ENCODE measurements at places on chromosomes 7 and 10. TPM values are rescaled to one million over a fixed set of nuclear protein-coding genes. Genes with fewer than 3 reads are reported as not detected.

DNA sequence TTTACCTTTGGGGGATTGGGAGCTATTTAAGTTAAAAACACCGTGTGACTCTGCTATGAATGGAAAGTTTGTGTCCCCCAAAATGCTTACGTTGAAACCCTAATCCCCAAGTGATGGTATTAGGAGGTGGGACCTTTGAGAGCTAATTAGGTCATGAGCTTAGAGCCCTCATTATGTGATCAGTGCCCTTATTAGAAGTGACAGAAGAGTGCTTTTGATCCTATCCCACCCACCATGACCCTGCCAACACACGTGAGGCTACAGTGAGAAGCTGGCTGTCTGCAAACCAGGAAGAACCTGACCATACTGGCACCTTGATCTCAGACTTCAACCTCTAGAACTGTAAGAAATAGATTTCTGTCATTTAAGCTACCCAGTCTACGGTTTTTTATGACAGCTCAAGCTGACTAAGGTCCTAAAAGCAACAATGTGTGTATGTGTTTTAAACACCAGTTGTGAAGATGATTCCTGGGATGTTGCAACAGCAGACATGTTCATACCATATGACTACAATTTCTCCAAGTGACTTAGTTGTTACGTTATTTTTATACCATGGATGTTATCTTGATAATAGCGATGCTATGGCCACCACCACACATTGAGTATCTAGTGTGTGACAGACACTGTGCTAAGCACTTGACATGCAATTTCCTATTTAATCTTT lies 124.4 kb downstream of the PIP4K2A start:
- no peak for DNase-seq
- no peaks in the 10 kb centered on the region for H3K36me3 ChIP-seq
- no peaks in the 10 kb centered on the region for H3K27me3 ChIP-seq
- H3K27ac ChIP-seq = no peak overlapping the region
- no peaks in the 10 kb centered on the region for H3K4me1 ChIP-seq
- no peak overlapping the region for H3K4me3 ChIP-seq

The NPTX2 gene
- 1.5 TPM for total RNA-seq

- peaks cover 9% of the 10 kb centered on the region for H3K36me3 ChIP-seq
- H3K4me1 ChIP-seq = no peaks in the 10 kb centered on the region
- no peaks in the 10 kb centered on the region for H3K27me3 ChIP-seq
- no peak overlapping the region for H3K27ac ChIP-seq
Observed at GRCh38 chr7:5333121-5334045, 50.6 kb downstream of the SLC29A4 start.

DNA sequence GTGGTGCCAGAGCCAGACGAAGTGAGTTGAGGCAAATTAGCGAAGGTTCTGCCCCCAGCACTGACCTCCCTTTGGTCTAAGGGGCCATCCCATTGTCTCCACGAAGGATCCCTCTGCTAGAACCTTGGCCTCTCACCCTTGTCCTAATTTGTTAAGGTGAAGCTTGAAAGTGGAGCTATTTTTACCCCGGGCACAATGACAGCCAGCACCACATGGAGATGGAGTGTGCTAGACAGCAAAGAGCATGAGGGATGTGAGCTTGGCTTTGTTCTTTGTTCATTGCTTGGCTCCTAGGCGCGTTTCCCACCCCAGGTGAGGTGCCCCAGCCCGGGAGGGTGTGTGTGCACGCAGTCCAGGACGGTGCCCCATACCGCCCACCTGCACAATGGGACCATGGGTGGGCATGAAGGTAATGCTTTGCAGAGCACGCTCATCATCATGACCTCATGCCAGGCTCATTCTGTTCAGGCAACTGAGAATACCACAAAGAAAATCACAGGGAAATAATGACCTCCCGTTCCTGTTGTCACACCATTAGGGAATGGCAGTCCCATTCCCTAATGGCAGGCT lies 361.0 kb upstream of the FZD8 start:
- H3K36me3 ChIP-seq = no peaks in the 10 kb centered on the region
- no peak overlapping the region for H3K4me3 ChIP-seq
- no peak overlapping the region for H3K27ac ChIP-seq
- DNase-seq = no peak

The AMZ1 gene
- total RNA-seq = 0.33 TPM

DNA sequence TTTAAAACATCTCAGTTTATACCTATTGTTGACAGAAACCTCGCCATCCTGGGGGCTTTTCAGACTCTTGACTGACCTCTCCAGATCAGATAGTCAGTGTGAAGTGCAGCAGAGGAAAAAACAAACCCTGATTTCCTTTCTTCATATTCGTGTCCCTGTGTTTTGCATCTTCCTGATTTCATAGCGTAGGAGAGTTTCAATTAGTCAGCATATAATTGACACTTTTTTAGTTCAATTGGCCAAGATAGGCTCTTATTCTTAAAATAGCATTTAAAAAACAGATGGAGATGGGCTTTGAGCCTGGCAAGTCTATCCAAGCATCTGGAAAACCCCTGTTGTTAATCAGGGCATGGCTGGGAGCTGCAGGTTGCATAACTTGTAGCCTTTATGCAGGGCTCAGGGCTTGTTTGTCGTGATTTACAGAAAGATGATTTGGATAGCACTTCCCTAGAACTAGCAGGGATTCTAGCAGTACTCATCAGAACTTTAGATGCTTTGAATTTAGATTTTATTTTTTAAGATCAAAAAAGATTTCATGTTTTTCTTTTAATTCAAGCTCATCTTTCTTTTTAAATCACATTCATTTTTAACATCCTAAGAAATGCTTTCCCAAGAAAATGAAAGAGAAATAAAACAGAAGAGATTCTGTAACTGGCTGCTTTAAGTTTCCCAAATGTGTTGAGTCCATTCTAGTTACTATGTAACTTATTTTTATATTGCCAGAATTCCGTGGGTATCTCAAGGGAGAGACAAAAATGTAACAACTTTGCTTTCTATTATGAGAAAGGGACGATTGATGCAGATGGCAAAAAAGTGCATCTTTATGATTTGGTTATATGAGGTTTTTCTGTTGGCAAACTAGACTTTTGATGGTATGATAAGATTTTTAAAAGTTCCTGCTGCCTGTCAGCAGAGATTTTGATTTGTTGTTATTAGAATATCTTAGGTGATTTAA lies 270.8 kb upstream of the FZD8 start:
- no peak overlapping the region for H3K27ac ChIP-seq
- no peaks in the 10 kb centered on the region for H3K27me3 ChIP-seq
- no peak overlapping the region for H3K4me3 ChIP-seq

DNA sequence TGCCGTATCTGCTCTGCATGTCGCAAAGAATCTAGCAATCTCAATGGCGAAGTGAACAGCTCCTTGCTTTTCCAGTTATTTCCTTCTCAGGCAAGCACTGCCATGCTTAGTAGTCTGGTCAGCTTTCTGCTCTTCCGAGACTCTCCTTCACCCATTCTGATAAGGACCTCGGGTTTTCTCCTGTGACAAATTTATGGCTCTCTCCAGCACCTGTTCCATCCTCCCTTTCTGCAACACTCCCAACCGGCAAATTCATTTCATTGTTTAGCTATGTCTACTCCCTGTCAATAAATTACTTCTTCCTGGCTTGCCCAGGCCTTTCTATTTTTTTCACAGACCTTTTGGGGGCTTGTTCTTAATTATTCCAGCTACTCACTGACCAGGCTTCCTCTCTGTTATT lies 252.6 kb downstream of the SORCS3 start:
- no peak for DNase-seq
- H3K4me3 ChIP-seq = no peak overlapping the region
- no peaks in the 10 kb centered on the region for H3K27me3 ChIP-seq
- no peaks in the 10 kb centered on the region for H3K36me3 ChIP-seq

The CAV1 gene
- 154 TPM for total RNA-seq

The PRSS2 gene
- total RNA-seq = not detected

- H3K4me3 ChIP-seq = no peak overlapping the region
- no peak for DNase-seq
- no peaks in the 10 kb centered on the region for H3K27me3 ChIP-seq
- no peaks in the 10 kb centered on the region for H3K36me3 ChIP-seq
- no peak overlapping the region for H3K27ac ChIP-seq
Observed at GRCh38 chr7:935874-936385, 18.6 kb downstream of the ADAP1 start.

The SP8 gene
- total RNA-seq = not detected

The AKR1C3 gene
- 110 TPM for total RNA-seq

DNA sequence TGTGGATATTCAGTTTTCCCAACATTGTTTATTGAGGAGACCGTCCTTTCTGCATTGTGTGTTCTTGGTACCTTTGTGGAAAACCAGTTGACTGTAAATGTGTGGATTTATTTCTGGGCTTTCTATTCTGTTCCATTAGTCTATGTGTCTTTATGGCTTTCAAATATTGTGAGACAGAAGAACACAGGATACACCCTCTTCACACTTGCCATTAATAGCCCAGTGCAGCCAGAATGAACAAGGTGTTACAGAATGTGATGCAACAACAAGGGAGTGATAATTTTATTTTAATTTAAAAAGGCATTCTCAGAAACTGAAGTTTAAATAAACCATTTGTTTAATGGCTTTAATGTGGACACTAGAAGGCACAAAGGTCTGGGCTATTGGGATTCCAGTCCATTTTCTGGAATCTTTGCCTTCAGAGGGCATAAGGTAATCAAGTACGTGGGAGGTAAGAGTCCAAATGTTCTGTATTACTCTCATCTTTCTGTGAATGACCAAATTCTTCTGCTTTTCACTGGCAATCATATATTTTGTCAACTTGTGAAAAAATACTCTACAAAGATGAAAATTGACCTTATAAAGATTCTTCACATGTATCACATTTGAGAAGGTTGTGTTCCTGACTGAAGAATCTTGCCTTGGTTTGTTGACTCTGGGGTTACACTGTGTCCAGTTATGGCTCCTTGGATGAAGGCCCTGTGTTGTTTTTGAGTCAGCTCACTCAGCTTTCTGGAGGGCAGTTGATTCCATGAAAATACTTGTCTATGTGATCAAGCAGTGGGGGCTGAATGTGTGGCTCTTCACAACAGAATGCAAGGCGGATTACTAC lies 962.7 kb downstream of the LRMDA start:
- no peaks in the 10 kb centered on the region for H3K36me3 ChIP-seq
- H3K27me3 ChIP-seq = no peaks in the 10 kb centered on the region
- no peak overlapping the region for H3K27ac ChIP-seq
- H3K4me3 ChIP-seq = no peak overlapping the region
- no peak for DNase-seq

The NPSR1 gene
- not detected for total RNA-seq

DNA sequence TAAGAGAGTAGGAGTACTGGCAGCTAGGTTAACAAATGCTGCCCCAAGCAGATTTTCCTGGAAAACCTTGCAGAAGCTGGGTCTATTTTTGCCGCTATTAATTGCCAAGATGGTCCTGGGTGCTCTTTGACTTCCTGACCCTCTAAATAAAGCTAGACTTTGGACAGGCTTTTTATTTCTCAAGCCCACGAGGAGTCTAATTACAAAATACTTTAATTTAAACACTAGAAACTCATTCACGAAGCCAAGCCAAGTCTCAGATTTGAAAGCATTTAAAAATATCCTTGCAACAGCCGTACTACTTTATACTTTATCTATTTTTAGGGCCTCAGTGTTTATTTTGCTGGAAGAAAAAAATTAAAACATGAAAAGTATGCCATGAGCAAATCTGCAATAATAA lies 45.1 kb downstream of the TMEM26 start:
- DNase-seq = no peak
- H3K4me3 ChIP-seq = no peak overlapping the region
- H3K36me3 ChIP-seq = no peaks in the 10 kb centered on the region

The INA gene
- not detected for total RNA-seq

DNA sequence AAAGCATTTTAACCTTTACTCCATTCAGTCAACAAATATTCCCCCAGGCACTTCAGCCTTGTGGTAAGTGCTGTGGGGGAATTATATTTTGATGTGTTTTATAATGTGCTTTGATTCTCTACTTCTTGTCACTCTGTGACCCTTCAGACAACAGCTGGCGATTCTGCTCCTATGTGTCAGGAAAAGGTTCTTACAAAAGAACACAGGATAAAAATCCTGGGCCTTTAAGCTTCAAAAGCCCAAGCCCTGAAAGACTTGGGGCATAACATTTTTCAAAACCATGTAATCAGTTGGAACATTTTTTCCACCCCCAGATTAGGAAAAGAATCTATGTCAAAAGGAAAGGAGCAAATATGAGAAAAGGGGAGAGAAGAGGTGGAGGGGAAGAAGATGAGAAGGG lies 37.8 kb upstream of the LRRC17 start:
- H3K4me3 ChIP-seq = no peak overlapping the region
- no peak for DNase-seq
- H3K4me1 ChIP-seq = no peaks in the 10 kb centered on the region
- no peaks in the 10 kb centered on the region for H3K36me3 ChIP-seq
- no peaks in the 10 kb centered on the region for H3K27me3 ChIP-seq
- H3K27ac ChIP-seq = no peak overlapping the region

The C10orf71 gene
- not detected for total RNA-seq

DNA sequence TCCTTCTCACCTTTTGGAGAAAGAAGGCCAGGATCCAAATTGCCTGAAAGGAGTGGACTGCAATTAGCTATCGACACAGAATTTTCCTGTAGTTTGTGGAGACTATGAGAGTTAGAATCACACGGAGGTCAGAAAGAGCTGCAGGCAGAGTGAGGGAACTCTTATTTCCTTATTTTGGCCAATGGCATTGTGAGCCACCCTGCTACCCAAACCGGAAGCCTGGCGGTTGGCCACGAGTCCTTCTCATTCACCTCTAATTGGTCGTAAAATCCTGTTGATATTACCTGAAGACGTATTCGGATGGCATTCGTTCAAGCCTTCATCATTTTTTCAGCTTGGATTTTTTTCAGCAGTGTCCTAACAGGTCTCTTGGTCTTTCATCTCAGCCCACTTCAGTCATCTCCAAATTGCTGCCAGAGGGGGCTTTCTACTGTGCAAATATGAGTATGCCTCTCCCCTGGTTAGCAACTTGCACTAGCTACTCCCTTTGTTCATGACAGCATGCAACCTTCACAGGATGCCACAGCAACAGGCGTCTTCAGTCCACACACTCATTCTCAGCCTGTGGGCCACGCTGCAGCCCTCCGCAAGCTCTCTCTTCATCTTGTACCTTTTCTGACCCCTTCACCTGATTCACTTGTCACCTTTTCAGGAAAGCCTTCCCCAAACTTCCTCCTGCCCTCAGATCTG lies 66.9 kb downstream of the GATA3 start:
- no peaks in the 10 kb centered on the region for H3K4me1 ChIP-seq
- no peak overlapping the region for H3K27ac ChIP-seq
- DNase-seq = peak; percentile 22
- no peaks in the 10 kb centered on the region for H3K36me3 ChIP-seq
- H3K27me3 ChIP-seq = no peaks in the 10 kb centered on the region
- H3K4me3 ChIP-seq = no peak overlapping the region

- H3K27me3 ChIP-seq = no peaks in the 10 kb centered on the region
- H3K36me3 ChIP-seq = no peaks in the 10 kb centered on the region
- peak overlapping the region; percentile 43 for H3K27ac ChIP-seq
- no peaks in the 10 kb centered on the region for H3K4me1 ChIP-seq
Observed at GRCh38 chr10:127159648-127160245, 36.6 kb downstream of the INSYN2A start.

- H3K36me3 ChIP-seq = no peaks in the 10 kb centered on the region
- H3K27me3 ChIP-seq = no peaks in the 10 kb centered on the region
- no peaks in the 10 kb centered on the region for H3K4me1 ChIP-seq
- H3K4me3 ChIP-seq = no peak overlapping the region
- no peak for DNase-seq
- no peak overlapping the region for H3K27ac ChIP-seq
Observed at GRCh38 chr7:17340655-17341054, 42.2 kb downstream of the AHR start.

The DPP6 gene
- not detected for total RNA-seq

GRCh38 chr10:33566426-33566825 lies 232.0 kb upstream of the NRP1 start:
- H3K4me1 ChIP-seq = no peaks in the 10 kb centered on the region
- no peaks in the 10 kb centered on the region for H3K36me3 ChIP-seq
- no peak for DNase-seq
- no peak overlapping the region for H3K4me3 ChIP-seq
- H3K27ac ChIP-seq = no peak overlapping the region
- H3K27me3 ChIP-seq = no peaks in the 10 kb centered on the region

The SLC13A1 gene
- total RNA-seq = not detected

The DENND2A gene
- 13.1 TPM for total RNA-seq
